ENCODE measurements at places on chromosomes 2 and 18.

- DNase-seq = peak; percentile 25
These were observed 1.0 kb downstream of the MARS2 start for GRCh38 chr2:197705912-197706838.

- DNase-seq = peak; percentile 19
These were observed 833.0 kb downstream of the SLC4A3 start for GRCh38 chr2:220460257-220460985.

- DNase-seq = peak; percentile 76
These were observed 26.8 kb upstream of the MYO1B start for GRCh38 chr2:191218292-191218898.

GRCh38 chr2:9498210-9498609, 23.9 kb downstream of the IAH1 start:
- DNase-seq = no peak

DNA sequence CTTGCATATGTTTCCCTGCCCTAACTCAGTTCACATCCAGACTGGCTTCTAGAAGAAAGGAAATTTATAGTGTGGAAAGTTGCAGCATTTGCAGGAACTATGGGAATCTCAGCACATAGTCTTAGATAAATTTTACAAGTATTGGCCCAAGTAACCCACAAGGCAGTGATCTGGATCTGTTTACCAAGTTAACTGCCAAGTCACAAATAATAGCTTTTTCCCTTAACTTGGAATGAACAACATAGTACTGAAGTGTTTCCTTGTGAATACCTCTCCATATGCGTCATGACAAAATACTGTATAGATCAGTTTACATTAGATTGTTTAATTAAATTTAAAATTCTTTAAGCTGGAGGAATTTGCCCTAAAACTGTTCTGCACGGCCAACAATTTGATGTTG, 255.8 kb upstream of the EPAS1 start:
- no peak for DNase-seq

- DNase-seq = no peak
These were observed 50.5 kb downstream of the TMEM18 start for GRCh38 chr2:626491-627339.

GRCh38 chr2:11477994-11478393, 12.0 kb upstream of the E2F6 start:
- DNase-seq = peak; percentile 90

- DNase-seq = no peak
These were observed 4.8 kb downstream of the SEC11C start for GRCh38 chr18:59144483-59144882.

DNA sequence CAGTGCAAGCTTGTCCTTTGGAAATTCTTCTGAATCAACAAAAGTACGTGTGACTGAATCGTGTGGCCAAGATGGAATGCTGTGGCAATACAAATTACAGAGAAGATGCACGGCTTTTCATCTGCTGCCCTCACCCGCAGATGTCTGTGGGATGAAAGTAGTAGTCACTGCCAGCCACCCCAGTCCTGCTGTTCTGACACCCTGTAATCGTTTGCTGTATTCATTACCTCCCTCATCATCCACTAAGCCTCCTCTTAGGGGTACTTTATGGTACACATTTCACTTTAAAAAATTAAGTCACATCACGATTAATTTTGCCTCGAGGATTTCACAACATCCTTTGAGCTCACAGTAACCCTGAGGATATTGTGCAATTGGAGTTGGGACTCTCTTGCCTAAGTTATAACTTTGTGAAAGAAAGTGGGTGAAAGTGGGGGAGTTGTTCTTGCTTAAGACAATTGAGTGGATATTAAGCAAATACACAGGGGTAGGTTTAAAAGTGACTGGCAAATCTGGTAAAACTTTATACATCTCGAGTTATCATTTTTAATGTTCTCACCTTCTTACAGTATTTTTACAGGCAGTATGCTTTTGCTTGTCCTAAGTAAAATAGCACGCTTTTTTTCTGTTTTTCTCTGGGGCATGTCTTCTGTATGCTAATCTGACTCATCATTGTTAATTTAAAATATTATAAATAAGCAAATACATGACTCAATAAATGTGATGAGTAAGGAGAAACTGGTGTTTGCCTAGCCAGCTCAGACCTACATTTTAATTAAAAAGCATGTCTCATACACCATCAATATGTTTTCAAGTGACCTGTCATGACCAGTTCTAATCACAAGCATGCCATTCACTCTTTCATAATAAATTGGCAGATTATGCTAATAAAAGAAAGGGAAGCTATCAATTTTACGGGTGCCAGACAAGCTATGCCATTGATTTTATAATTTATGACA, 680.9 kb downstream of the IRS1 start:
- DNase-seq = no peak

DNA sequence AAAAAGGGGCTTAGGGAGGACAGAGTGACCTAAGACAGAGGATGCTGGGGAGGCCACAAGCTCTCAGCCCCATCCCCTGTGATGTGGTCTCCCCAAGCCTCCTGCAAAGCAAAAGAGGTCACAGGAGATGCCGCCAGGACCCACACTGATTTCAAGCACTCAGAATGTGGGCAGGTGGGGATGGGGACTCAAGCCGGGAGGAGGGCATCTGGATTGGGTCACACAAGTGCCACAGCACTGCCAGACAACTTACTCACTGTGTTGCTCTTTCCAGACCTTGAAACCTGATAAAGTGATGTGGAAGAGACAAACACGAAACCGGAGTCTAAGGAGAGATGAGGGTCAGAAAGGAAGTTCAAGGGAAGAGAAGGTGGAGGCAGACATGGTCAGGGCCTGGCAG, 95.7 kb downstream of the TTC32 start:
- DNase-seq = no peak

- DNase-seq = peak; percentile 43
These were observed 572 bp downstream of the INPP4A start for GRCh38 chr2:98445177-98445682.

GRCh38 chr2:166297951-166298350, 77.8 kb downstream of the SCN9A start:
- DNase-seq = no peak

- no peak for DNase-seq
These were observed 47.8 kb upstream of the GALNT13 start for GRCh38 chr2:153823880-153824279.

DNA sequence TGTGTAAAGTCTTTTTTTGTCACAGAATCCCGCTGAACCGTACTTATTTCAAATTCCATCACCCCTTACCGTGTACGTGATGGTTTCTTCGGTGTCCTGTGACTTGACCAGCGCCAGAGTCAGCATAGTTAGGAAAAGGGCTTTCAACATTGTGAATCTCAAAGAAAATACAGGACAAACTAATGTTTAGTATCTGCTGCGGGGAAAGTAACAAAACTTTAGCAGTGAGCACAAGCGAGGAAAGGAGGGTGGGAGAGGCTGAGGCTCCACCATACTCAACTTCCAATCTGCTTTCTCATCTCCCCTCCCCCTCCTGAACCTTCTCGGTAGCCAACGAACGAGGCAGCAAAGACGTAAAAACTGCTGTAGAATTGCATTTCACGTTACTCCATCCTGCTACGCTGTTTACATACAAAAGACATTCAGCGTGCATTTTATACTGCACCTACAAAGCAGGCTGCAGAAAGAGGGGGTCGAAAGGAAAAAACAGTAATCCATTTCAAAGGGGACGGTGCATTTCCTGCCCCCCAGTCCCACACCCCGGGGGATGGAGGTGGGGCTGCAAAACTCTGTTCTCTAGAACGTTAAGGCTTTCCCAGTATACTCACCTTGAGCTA, 1.2 kb downstream of the EFEMP1 start:
- DNase-seq = no peak

GRCh38 chr18:79413426-79413825, 17.7 kb downstream of the NFATC1 start:
- DNase-seq = no peak

DNA sequence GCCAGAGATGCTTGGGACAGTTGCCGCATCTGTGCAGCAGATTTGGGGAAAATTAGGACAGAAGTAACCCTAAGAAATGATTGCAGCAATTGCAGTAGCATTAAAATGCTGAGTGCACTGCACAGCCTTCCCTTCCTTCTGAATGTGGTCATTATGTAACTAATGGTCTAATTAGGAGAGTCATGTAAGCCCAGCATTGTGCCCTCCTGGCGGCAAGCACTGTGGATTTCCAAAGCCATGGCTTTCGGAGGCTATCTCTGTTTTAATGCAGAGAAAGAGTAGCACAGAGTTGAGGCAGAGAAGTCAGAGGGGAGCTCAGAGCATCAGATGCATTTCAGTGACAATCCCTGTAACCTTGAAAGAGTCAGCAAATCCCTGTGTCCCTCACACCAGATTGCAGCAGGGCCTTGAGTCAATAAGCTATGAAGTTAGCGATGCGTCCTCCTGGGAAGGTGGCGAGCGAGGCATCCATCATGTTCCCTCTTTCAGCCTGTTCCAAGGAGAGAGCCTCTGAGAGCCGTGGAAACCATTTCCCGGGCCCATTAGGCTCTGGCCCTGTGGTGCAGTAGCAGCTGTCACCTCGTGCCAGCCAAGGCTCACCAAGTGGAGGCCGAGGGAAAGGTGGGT, 307.2 kb downstream of the FBXO15 start:
- no peak for DNase-seq
